ENCODE measurements at places on chromosomes 12 and 14. TPM values are rescaled to one million over a fixed set of nuclear protein-coding genes. Genes with fewer than 3 reads are reported as not detected.

- peak; percentile 89 for DNase-seq
- no peaks in the 10 kb centered on the region for H3K27me3 ChIP-seq
- H3K27ac ChIP-seq: no peak overlapping the region
- no peak overlapping the region for H3K4me3 ChIP-seq
- H3K36me3 ChIP-seq: no peaks in the 10 kb centered on the region
Observed at GRCh38 chr12:114508529-114509129, 102.7 kb upstream of the TBX5 start.

GRCh38 chr12:63899396-63899795, 54.9 kb downstream of the SRGAP1 start:
- H3K27ac ChIP-seq: no peak overlapping the region
- H3K27me3 ChIP-seq: no peaks in the 10 kb centered on the region
- H3K36me3 ChIP-seq: no peaks in the 10 kb centered on the region
- DNase-seq: no peak

GRCh38 chr12:16325426-16325825, 22.0 kb upstream of the MGST1 start:
- H3K4me3 ChIP-seq: no peak overlapping the region
- no peak for DNase-seq
- H3K27ac ChIP-seq: no peak overlapping the region

DNA sequence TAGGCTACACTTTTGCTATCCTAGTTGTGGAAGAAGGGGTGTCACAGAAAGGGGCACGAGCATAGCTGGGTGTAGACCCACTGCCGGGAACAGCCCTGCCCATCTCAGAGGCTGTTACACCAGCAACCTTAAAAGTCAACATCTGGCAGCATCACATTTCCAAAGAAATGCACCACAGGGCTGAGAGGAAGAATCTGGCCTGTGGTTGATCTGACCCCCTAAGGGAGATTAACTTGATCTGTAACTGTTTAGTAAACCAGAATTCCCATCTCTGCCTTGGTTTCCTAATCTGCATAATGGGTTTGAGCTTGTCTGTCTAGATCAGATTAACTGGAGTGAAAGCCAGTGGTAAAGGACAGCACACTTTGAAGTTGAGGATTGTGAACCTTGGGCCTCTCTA, 1.3 kb downstream of the LRP1-AS start:
- H3K27ac ChIP-seq: no peak overlapping the region
- DNase-seq: no peak
- peaks cover 63% of the 10 kb centered on the region for H3K36me3 ChIP-seq
- H3K27me3 ChIP-seq: no peaks in the 10 kb centered on the region
- no peaks in the 10 kb centered on the region for H3K4me1 ChIP-seq
- H3K4me3 ChIP-seq: no peak overlapping the region

GRCh38 chr12:95789126-95790032, 1.2 kb downstream of the NTN4 start:
- peak overlapping the region; percentile 93 for H3K27ac ChIP-seq
- DNase-seq: no peak
- H3K36me3 ChIP-seq: peaks cover 6% of the 10 kb centered on the region
- peak overlapping the region; percentile 90 for H3K4me3 ChIP-seq

- H3K4me1 ChIP-seq: no peaks in the 10 kb centered on the region
- H3K27ac ChIP-seq: peak overlapping the region; percentile 75
- no peaks in the 10 kb centered on the region for H3K27me3 ChIP-seq
- H3K4me3 ChIP-seq: no peak overlapping the region
- no peaks in the 10 kb centered on the region for H3K36me3 ChIP-seq
Observed at GRCh38 chr14:69666690-69667211, 55.4 kb downstream of the SUSD6 start.

- H3K4me3 ChIP-seq: no peak overlapping the region
- no peaks in the 10 kb centered on the region for H3K4me1 ChIP-seq
- no peaks in the 10 kb centered on the region for H3K36me3 ChIP-seq
- H3K27ac ChIP-seq: no peak overlapping the region
- no peaks in the 10 kb centered on the region for H3K27me3 ChIP-seq
- DNase-seq: no peak
Observed at GRCh38 chr14:73344319-73344718, 107.0 kb downstream of the PAPLN start.

DNA sequence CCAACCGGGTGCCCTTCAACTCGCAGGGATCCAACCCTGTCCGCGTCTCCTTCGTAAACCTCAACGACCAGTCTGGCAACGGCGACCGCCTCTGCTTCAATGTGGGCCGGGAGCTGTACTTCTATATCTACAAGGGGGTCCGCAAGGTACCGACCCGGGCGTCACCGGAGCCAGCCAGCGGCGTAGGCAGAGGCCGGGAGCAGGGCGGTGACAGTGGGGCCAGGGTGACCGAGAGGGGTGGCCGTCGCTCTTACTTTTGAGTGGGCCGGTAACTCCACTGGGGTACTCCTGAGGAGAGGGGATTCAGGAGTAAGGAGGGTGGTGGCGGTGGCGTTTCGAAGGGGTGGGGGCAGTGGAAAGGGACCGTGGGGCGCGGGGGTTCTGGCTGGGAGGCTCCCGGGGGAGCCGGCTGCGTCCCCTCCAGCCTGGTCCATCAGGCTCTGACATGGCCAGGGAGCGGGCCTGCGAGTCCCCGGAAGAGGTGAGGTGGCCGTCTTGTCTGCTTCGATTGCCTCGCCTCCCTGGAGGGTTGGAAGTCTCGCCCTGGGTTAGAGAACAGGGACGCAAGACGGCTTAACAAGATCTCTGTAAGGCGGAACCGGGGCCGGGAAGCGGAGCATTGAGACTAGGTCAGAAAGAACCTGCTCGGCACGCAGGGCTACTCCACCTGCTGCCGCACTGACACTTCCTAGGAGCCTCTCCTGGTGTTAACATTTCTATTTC, 491 bp downstream of the WDR20 start:
- DNase-seq: no peak
- H3K4me3 ChIP-seq: peak overlapping the region; percentile 80
- H3K36me3 ChIP-seq: peaks cover under 1% of the 10 kb centered on the region

- no peaks in the 10 kb centered on the region for H3K27me3 ChIP-seq
- no peak overlapping the region for H3K4me3 ChIP-seq
- H3K27ac ChIP-seq: no peak overlapping the region
- H3K4me1 ChIP-seq: no peaks in the 10 kb centered on the region
Observed at GRCh38 chr14:55077170-55078151, 26.0 kb downstream of the MAPK1IP1L start.

- no peaks in the 10 kb centered on the region for H3K36me3 ChIP-seq
- no peaks in the 10 kb centered on the region for H3K27me3 ChIP-seq
- no peak overlapping the region for H3K27ac ChIP-seq
- no peaks in the 10 kb centered on the region for H3K4me1 ChIP-seq
Observed at GRCh38 chr12:5927732-5928516, 17.1 kb downstream of the ANO2 start.

Gene GON7
- 7.8 TPM for total RNA-seq

DNA sequence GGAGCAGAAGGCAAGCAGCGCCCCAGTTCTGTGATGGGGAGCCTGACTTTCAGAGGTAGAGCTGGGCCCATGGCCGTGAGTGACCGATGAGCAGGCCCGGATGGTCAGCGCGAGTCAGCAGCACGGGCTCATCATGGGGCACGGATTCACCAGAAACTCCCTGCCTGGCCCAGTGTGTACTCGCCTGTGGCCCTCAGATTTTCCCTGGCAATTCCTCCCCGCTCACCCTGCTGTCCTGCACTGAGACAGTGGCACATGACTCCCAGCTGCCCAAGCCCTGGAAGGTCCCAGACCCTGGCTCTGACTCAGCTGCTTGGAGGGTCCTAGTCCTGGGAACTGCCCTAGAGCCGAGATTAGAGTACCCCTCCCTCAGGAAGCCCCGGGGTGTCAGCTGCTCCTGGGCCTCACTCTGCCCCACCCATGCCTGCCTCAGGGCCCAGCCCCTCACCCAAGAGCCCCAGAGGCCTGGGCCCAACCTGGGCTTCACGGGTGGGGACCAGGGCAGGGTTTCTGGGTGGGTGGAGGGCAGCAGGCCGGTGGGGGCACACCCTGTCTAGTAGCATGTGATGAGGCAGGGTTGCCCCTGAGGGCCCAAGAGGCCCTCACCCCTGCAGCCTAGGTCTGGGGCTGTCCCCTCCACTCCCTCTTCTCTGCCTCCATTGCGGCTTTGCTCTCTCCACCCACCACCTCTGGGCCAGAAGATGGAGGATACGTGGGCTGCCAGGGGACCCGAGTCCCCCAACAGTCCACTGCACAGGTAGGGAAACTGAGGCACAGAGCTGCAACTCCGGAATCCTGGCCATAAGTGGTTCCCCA, 8.4 kb downstream of the TRMT61A start:
- H3K27me3 ChIP-seq: no peaks in the 10 kb centered on the region
- H3K36me3 ChIP-seq: peaks cover 7% of the 10 kb centered on the region
- no peak for DNase-seq

Gene MMP19
- 7.7 TPM for total RNA-seq

GRCh38 chr12:69998922-69999321, 173.9 kb downstream of the MYRFL start:
- H3K36me3 ChIP-seq: no peaks in the 10 kb centered on the region
- H3K27me3 ChIP-seq: no peaks in the 10 kb centered on the region
- DNase-seq: no peak
- H3K27ac ChIP-seq: no peak overlapping the region
- H3K4me3 ChIP-seq: no peak overlapping the region
